ENCODE measurements at places on chromosomes 16 and 17.

- no peak for DNase-seq
Observed at GRCh38 chr16:53864819-53865493, 161.0 kb downstream of the FTO start.

DNA sequence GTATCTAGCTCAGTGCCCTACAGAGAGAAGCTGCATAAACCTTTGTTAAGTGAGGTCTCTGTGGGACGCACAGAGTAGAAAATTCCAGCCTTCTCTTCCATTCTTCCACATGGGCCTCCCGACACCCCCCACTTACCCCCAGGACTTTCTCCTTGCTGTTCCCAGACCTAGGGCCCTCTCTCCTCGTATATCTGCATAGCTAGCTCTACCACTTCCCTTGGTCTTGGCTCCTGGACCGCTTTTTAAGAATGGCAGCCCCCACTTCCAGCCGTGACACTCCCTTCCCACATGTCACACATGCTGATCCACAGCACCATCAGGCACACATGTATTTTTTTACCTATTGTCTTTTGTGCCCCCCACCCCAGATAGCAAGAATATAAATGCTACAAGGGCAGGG is 16.7 kb upstream of the FOXJ1 start:
- no peak for DNase-seq

GRCh38 chr16:56728980-56729734 is 772 bp upstream of the NUP93 start:
- DNase-seq, result no peak

DNA sequence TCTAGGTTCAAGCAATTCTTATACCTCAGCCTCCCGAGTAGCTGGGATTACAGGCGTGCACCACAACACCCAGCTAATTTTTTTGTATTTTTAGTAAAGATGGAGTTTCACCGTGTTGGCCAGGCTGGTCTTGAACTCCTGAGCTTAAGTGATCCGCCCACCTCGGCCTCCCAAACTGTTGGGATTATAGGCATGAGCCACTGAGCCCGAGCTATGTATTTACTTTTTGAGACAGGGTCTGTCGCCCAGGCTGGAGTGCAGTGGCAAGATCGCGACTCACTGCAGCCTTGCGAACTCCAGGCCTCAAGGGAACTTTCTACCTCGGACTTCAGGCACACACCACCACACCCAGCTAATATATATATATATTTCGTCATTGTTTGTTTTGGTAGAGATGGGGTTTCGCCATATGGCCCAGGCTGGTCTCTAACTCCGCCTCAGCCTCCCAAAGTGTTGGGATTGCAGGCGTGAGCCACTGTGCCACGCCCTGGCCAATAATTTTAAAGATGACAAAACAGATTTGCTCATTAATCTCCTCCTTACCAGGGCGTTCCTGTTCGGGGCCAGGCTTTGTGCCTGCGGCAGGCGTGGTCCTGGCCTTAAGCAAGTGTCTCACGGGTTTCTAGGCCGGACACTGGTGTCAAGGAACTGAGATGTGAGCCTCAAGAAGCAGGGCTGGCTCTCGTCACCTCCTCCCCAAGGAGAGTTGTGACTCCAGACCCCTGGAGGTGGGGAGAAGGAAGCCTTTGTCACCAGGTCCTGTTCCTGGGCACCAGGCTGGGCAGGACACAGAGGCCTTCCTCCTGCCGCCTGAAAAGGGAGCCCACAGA is 4.3 kb upstream of the NPW start:
- no peak for DNase-seq

DNA sequence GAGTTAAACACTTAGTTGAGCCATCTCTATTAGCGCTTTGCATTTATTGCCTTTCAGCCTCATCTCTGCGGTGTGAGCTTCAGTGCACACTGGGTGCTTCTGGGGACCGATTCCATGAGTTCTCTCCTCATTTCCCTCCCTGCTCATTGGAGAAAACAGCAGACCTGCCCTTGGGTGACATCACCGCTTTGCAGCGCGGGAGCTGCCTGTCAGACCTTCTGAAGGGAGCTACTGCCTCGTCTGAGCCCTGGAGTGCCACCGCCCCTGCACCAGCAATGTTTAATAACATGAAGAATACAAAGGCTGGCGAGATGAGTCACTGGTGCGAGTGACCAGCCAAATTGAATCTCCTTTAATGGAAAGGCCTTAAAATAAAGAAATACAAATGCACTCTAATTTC is 30.2 kb upstream of the CPPED1 start:
- DNase-seq, result no peak

- DNase-seq, result peak; percentile 48
Observed at GRCh38 chr16:46658925-46659324, 30.1 kb downstream of the VPS35 start.

DNA sequence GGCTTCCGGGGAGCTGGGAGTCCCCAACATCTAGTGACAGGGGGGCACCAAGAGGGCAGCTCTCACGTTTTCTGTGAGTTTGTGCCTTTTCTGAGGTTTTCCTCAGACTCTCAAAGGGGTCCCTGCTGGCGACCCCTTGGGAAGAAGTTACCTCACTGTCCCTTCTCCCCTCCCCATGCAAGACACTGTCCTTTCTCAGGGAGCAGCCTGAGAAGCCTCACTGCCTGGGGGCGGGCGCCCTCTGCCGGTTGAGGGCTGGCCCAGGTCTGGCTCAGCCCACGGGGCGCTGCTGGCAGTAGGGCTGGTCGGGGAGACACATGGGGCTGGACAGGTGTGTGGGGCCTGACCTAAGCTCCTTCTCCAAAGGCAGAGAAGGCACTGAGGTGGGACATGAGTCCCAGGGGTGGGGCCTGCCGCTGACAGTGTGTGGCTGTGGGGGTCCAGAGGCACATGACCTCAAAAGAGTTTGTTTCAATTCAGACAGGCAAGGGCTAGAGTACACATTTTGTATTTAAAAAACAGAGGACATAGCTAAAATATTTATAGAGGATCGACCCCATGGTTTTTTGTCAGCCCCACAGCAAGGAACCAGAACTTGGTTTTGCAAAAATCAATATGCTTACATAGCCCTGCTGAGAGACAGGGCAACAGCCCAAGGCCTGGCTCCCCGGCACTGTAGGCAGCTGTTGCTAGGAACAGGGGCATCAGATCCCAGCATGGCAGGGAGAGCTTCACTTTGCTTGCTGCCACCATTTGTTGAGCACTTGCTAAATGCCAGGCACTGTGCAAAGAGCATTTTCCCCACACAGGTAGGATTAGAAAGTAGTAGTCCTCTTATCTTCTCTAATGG is 18.5 kb upstream of the ALDH3A1 start:
- peak; percentile 71 for DNase-seq

DNA sequence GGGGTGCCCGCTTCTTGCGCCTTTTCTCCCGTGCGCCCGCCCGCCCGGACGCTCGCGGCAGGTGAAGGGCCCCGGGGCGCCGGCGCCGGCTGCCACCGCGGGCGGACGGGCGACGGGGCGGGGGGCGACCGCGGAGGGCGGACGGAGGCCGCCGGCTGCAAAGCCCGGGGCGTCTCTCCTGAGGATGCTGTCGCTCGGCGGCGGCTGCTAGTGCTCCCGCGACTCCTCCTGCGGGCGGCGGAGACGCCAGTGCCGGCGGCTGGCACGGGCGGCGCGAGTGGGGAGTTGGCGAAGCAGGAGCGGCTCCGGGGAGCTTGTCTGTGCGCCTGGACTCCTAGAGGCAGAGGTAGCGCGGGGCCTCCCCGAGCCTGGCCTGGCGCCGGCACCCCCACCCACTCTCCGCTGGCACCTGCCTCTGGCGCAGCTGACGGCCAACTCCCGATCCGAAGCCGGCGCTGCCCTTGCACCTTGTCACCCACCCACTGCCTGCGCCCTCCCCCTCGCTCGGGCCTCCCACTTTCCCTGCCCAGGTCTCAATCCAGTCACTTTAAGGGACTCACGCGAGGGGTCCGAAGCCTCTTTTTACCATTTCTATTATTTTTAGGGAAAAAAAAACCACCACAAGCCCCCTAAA is at the start of gene FAM20A:
FAM20A (minus strand) TSS at position 437 of the 634 bp plus-strand sequence. CDS start 701 bp downstream, outside the sequence.
- no peak for DNase-seq

- DNase-seq, result no peak
Observed at GRCh38 chr17:43740541-43740940, 18.1 kb downstream of the SOST start.

GRCh38 chr16:72241930-72242329 is 70.0 kb upstream of the PMFBP1 start:
- no peak for DNase-seq

DNA sequence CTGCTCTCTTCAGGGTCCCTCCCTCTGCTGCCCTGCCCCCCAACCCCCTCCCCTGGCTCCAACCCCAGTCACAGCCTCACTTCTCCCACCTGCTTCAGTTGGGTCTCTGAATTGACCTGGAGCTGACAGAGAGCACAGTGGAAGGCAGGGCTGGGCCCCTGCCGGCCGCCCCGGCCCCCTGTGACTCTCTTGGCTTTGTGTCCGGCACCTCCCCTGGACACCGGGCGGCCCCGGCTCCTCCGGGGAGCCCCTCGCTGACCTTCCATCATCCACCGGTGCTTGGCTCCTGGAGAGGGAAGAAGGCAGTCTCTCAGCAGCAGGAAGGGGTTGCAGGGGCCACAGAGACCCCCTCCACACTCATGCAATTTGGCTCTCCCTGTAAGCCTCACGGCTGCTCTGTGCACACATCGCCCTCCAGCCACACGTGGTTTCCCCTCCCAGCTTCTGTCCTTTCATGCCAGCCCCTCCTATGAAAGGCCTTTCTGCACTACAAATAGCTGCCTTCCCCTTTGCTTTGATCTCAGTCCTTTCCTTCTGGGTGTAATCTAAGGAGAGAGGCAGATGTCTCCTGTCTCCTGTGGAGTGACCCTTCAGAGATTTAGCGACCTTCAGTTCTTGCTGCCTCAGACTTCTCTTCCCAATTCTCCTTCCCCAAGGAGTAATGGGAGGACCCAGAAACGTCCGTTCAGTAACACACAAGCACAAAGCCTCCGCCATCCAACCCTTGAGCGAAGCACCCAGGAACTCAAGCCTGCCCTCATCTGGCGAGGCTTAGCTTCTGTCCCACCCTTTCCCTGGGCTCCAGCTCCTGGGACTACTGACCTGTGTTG is 8.3 kb downstream of the NKIRAS2 start:
- no peak for DNase-seq

- DNase-seq, result no peak
Observed at GRCh38 chr17:70288540-70289290, 119.4 kb downstream of the KCNJ2 start.

GRCh38 chr16:3863587-3863986 is 16.9 kb downstream of the CREBBP start:
- no peak for DNase-seq

DNA sequence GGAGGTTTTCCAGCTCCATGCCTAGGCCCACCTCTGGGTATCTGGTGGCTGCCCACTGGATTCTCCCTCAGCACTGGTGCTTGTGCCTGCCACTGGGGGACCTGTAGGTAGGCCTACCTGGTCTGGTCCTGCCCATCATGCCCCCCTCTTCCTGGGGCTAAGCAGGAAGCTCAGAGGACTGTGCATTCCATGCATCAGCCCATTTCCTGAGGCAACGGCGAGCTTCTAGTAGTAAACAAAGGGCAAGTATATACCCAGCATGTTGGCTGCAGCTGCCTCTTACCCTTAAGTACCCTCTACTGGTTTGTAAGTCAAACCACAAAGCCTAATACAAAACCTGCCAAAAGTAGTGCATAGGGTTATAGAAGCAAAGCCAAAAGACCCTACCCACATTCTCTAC is 37.5 kb downstream of the SDR42E1 start:
- no peak for DNase-seq

GRCh38 chr16:24609740-24610415 is 70.5 kb downstream of the RBBP6 start:
- DNase-seq, result no peak

Measured in T-helper 1 cell (primary cell).